Psoas muscle (tissue), 8 donors: ENCODE measurements at places on chromosomes 5 and 9.

GRCh38 chr9:77166193-77166592 is 11.1 kb upstream of the VPS13A start:
- DNase-seq, result no peak

DNA sequence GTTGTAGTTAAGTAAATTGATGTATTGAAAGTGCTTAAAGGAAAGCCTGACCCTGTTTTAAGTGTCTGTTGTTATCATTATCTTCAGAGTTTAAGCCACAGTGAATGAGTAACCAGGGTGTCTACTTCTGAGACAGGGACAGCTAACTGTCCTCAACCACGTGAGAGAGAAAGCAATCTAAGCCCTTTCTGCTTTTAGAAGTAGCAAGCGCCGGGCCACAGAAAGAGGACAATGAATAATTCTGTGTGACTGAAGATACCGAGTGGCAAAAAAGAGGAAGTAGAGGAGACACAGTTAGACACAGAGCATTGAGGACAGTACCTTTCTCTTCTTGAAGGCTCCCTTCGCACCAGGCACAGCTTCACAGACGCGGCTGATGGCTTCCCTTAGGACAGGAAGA is 86.3 kb downstream of the S1PR3 start:
- DNase-seq, result no peak

- DNase-seq, result no peak
Observed at GRCh38 chr5:153601377-153601776, 110.9 kb downstream of the GRIA1 start.

GRCh38 chr5:132098151-132098594 is 24.6 kb downstream of the CSF2 start:
- no peak for DNase-seq

DNA sequence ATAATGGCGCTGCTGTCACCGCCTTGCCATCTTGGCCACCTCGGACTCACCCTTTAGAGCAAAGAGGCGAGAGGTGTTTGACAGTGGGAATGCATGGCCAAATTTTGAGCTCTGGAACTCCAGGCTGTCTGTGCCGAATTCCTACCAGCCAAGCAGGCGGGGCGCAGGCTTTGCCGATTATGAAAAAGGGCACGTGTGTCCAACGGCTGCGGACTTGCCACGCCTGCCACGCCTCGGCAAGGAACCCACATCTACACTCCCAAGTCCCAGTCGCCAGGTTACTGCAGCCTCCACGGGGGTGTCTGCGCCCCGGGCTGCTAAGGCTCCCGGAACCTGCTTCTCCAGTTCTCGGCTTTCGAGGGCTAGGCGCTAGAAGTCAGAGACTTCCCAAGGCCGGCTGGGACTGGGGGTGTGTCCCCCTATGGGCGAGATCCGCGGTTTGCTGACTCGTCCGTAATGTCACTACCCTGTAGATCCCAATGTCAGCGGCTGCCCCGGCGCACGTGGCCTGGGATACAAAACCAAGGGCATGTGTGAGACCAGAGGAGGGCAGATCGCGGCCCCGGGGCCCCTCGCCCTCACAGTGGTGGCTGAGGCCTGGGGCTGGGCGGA is 2.8 kb downstream of the NPR3 start:
- DNase-seq, result no peak

GRCh38 chr5:126531543-126532120 is 63.4 kb downstream of the ALDH7A1 start:
- no peak for DNase-seq

GRCh38 chr9:86405926-86406325 is 51.7 kb upstream of the TUT7 start:
- no peak for DNase-seq

DNA sequence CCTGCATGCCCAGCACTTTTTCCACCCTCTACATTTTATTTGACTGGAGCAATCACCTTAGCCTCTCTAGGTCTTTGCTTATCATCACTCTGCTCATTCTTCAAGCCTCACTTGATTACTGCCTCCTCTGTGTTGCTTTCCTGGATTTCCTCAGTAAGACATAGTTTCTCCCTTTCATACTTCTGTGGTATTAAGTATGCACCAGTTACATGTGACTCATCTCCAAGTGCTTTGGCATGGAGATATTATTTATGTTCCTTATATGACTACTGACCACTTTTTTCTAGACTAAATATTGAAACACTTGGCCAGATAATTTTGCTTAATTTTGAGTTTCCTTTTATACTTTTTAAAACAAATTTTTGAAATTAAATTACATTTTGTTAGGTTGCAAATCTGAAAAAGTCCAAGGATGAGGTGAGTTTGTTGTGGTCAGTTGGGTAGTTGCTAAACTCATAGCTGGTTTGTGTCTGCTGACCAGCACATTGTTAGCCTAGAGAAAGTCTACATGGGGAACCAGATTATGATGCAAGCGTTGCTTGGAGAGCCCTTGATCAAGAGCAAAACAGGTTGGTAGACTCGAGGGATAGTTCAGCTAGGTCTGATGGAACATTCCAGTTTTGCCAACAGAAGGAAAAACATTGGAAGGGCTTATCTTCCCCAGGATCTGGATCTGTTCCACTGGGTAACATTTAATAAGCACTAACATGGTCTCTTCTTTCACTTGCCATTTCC is 140.2 kb downstream of the TMC1 start:
- no peak for DNase-seq

- DNase-seq, result no peak
Observed at GRCh38 chr9:136328622-136329041, 1.3 kb downstream of the GPSM1 start.

GRCh38 chr5:91058575-91058974 is 324.5 kb downstream of the ARRDC3 start:
- no peak for DNase-seq

GRCh38 chr5:81171769-81172168 is 61.4 kb upstream of the CKMT2 start:
- no peak for DNase-seq

DNA sequence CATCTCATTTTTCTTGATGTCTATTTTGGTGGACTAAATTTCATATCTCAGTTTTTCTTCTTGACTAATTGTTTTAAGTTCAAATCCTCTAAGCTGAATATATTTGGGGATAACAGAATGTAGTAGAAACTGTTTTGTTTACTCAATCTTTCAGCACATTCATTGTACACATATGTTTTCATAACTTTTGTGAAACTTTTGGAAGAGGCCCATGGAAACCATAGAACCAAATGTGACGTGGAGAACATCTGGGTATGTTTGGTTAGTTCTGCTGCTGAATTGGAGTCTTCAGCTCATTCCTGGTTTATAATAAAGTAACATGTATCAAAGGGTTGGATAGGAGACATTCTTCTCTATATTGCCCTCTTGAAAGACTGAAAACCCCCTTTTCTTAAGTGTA is 88.4 kb downstream of the CCDC171 start:
- no peak for DNase-seq

DNA sequence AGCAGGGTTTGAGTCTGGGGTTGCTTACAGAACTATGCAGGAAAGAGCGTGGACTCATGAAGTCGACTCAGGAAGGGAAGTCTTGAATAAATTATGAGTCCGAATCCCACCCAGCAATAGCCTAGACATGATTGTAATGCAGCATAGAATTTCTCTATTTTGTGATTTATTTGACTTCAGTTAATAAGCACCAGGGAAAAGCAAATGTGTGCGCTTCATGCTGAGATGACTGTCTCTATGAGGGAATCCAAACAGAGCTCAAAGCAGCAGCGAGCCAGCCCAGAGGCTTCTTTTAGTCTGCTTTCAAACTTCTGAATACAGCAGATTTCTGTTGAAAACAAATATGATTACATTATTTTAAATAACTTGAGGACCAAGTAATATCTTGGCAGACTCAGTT is 188.0 kb downstream of the SEMA6A start:
- no peak for DNase-seq

GRCh38 chr5:142767911-142768310 is 2.3 kb upstream of the ARHGAP26 start:
- DNase-seq, result no peak

GRCh38 chr9:105103776-105104175 is 140.7 kb upstream of the SLC44A1 start:
- no peak for DNase-seq

- no peak for DNase-seq
Observed at GRCh38 chr5:91383956-91384300, 811 bp upstream of the ARRDC3 start.

GRCh38 chr5:179129607-179130071 is 69.5 kb downstream of the ZNF354C start:
- DNase-seq, result no peak

DNA sequence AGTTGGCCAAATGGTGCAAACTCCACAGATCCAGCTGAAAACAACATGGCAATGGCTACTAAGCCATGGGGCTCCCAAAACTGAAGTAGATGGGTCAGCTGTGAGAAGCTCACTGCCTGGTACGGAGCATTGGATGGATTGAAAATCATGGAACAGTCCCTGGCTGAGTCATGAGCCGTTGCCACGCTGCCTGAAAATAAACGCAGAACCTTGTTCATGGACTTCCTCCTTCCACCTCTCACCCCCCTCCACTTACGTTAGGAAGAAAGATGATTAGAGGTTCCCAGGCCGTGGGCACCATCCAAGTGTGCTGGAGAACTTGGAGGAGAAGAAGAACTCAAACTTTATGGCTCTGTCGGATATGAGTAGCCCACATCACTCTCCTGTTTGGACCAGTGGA is 6.8 kb upstream of the DIPK1B start:
- DNase-seq, result no peak

DNA sequence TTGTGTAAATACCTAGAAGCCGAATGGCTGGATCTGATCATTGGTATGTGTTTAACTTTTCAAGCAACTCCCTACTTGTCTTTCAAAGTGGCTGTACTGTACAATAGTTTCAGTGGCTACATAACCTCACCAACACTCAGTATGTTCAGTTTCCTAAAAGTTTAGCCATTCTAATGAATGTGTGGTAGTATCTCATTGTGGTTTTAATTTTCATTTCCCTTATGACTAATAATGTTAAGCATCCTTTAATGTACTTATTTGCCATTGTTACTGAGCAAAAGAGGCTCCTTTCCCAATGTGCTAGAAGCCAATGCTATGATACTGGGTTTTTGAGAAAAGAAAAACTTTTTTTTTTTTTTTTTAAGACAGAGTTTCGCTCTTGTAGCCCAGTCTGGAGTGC is 27.8 kb upstream of the ALDOB start:
- no peak for DNase-seq
